Activated naive CD8-positive, alpha-beta T cell treated with anti-CD3 and anti-CD28 coated beads, Interleukin-2, amount 50 U/mL, for 16 hours (primary cell): ENCODE measurements at places on chromosomes 13 and 19.

DNA sequence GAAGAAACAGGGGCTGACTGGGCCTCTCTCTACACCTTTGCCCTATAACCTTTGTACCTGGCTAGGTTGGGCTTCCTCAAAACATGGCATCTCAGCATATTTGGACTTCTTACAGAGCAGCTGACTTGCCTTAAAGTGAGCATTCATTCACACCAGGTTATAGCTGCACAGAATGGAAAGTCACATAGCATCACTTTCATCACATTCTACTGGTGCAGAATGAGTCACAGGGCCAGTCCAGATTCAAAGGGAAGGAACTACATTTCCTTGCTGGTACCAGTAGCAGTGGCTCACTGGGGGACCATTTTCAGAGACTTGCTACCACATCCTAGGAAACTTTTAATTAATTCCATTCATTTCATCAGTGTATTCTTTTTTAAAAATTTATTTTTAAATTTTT is 20.3 kb upstream of the TPTE2 start:
- no peak for DNase-seq

GRCh38 chr13:99967498-99967868 is 4.1 kb downstream of the ZIC5 start:
- no peak for DNase-seq

DNA sequence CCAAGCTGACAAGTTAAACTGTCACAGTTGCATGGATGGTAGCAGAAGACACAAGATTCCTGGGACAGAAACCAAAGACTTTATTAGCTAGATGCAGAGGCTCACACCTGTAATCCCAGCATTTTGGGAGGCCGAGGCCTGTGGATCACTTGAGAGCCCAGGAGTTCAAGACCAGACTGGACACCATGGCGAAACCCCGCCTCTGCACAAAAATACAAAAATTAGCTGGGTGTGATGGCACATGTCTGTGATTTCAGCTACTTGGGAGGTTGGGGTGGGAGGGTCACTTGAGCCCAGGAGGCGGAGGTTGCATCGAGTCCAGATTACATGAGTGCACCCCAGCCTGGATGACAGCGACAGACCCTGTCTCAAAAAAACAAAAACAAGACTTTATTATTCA is 346.6 kb downstream of the IRS2 start:
- DNase-seq: no peak

DNA sequence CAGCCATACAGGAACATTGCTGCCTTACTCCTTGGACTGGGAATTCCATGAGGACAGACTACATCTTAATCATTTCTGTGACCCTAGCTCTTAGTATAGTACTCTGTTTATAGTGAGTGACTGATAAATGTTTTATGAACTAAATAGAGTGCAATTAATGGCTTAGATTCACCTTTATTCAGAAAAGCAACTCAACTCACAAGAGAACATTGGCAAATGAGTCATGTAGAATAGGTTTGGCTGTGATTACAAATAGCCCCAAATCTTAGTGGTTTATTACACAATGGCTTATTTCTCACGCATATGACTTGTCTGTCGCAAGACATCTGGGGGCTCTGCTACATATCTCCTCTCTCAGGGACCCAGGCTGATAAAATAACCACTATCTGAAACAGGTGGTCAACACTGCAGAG is 121.6 kb upstream of the KL start:
- no peak for DNase-seq

DNA sequence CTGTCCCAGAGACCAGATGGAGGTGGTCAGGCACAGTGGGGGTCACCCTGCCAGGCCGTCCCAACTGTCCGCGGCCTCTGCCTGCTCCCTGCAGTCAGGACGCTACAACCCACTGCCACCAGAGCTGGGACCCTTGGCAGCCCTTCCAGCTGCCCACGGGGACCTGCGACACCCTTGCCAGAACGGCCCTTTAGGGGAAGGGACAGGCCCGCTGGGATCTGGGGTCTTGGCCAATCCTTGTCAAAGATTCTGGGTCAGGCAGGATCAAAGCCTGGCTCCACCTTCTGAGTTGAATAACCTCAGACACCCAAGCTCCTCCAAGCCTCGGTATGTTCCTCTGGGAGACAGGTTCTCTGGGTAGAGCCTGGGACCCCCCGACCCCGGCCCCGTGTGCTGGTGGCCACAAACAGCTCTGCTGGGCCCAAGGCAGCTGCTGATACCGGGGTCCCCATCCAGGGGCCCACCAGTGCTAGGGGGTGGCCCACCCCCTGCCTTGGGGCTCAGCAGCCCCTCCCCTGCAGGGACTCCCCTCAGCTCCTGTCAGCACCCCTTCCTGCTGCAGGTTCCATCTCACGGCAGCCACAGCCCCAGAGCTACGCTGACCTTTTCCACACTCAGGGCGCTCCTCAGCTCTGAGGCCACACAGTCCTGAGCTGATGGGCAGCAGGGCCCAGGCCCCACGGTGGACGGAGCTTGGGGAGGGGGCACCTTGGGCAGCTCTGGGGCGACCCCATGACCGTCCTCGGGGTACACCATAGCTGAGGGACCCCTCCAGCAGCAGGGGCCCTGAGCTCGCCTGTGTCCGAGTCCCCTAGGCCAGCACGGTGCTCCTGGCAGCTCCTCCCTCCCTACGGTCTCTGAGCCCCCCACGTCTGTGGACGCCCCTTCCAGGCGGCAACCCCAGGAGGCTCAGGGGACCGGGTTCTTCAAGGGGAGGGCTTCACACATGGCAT is 18.4 kb downstream of the SBNO2 start:
- DNase-seq: no peak

- no peak for DNase-seq
Observed at GRCh38 chr13:95745289-95745688, 68.3 kb downstream of the DNAJC3 start.

- DNase-seq: no peak
Observed at GRCh38 chr13:76226941-76227340, 590.8 kb downstream of the LMO7 start.

GRCh38 chr13:98366010-98366409 is 188.9 kb upstream of the RNF113B start:
- no peak for DNase-seq

- no peak for DNase-seq
Observed at GRCh38 chr13:73754727-73755292, 379.4 kb downstream of the KLF12 start.

DNA sequence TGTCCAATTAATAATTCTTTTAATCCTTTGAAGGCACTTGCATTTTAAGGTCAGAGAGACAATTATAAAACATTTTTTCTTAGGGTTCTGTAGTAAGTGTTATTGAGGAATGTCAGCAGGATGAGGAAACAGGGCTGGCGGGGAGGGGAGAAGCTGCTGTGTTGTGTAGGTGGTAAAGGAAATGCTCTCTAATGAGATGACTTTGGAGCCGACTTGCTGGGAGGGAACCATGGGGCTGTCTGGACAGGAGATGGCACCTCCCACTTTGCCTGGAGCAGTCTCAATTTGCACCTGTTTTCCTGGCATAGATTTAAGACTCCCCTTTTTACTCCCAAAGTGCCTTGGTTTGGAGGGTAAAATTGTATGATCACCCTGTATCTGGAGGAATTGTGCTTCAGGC is 230.4 kb downstream of the ATP8A2 start:
- no peak for DNase-seq

GRCh38 chr13:74574964-74575728 is 440.9 kb upstream of the KLF12 start:
- DNase-seq: no peak

DNA sequence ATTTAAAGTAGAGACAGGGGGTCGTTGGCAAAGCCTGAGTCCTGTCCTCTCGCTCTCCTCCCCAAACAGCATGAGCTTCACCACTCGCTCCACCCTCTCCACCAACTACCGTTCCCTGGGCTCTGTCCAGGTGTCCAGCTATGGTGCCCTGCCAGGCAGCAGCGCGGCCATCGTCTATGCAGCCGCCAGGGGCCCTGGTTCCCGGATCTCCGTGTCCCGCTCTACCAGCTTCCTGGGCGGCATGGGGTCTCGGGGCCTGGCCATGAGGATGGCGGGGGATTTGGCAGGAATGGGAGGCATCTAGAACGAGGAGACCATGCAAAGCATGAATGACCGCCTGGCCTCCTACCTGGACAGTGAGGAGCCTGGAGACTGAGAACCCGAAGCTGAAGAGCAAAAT is 1117.2 kb upstream of the MIR17HG start:
- no peak for DNase-seq

GRCh38 chr13:21546372-21546771 is 57.6 kb downstream of the MICU2 start:
- DNase-seq: no peak

- DNase-seq: no peak
Observed at GRCh38 chr19:4503825-4504170, 14.5 kb downstream of the PLIN4 start.

GRCh38 chr13:48318821-48319511 is 15.4 kb downstream of the RB1 start:
- DNase-seq: no peak

GRCh38 chr19:29505097-29505824 is 20.5 kb upstream of the VSTM2B start:
- DNase-seq: no peak

GRCh38 chr13:39547108-39547507 is 55.9 kb downstream of the LHFPL6 start:
- no peak for DNase-seq

GRCh38 chr13:73370066-73370465 is 311.3 kb downstream of the KLF5 start:
- DNase-seq: no peak

GRCh38 chr19:10335352-10335985 is 2.1 kb upstream of the RAVER1 start:
- DNase-seq: no peak

- no peak for DNase-seq
Observed at GRCh38 chr13:38577048-38577447, 109.8 kb upstream of the FREM2 start.

DNA sequence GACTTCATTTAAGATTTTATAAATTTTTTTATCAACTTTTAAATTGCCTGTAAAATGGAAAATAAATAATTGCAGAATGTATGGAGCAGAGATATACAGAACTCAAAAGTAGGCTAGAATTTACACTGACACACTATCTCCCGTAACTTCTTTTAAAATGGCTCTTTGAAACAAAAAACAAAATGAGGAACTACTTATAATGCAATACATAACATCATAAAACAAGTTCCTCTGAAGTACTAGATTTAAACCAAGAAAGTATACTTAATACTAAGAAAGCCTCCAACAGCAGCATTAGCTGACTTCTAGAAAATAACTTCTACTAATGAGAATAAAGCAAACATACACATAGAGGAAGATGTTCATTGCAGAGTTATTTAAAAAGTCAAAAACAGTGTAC is 17.0 kb downstream of the RBM26 start:
- DNase-seq: no peak

- no peak for DNase-seq
Observed at GRCh38 chr19:960020-960419, 24.1 kb upstream of the WDR18 start.

DNA sequence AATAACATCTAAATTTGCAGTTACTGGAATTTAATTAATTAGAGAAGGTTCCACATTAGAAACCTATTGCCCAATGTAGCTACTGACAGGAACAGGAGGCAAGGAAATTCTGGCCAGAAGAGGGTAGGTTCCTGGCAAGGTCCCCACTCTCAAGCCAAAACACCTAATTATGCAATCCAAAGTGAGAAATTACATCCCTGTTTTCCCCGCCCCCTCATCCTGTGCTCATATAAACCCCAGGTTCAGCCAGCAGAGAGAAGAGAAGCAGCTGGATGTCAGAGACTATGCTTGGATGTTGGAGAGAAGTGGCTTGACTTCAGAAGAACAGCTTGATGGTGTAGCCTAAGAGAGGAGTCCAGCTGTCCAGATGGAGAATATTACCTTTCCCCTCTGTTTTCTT is 951.3 kb upstream of the PRR20A start:
- DNase-seq: no peak

- no peak for DNase-seq
Observed at GRCh38 chr13:93655154-93655553, 428.5 kb downstream of the GPC6 start.

GRCh38 chr13:33285420-33286124 is at the start of gene STARD13:
STARD13 (minus strand) TSS chr13:33285755; CDS start chr13:33285638, 117 bp downstream.
- DNase-seq: no peak

DNA sequence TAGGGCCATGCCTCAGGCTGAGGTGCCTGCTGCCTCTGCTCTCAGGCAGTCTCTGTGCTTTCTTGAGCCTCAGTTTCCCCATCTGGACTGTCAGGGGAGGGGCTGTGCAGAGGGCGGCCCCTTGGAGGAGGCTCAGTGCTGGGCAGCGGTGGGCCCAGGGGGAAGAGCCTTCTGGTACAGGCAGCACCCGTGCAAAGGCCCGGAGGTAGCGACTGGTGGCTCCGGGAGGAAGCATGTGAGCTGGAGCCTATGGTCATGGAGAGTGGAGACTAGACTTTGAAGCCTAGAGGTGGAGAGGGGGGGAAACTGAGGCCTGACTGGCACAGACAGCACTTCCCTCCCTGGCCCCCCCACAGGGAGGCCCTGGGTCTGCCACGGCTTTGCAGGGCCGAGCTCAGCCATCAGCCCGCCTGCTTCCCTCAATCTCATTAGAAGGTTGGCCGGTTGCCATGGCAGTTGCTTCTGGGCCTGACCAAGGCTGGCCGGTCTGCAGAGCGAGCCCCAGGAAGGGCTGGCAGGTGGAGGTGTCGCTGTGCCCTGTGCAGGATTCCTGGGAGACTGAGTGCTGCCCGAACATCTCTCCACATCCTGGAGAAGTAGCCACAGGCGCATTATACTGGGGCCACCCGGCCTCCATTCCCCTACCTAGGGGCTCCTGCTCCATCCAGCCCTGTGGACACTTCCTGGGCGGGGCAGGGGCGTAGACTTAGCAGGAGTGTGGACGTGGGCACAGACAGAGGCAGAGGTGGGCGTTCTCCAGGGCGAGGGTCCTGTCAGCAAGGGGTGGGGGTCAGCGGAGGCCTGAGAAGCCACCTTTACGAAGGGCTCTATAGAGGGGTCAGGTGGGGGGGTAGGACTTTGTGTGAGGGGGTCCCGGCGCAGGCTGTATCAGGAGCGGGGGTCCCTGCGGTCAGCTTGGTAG is 53.2 kb downstream of the CRTC1 start:
- no peak for DNase-seq

DNA sequence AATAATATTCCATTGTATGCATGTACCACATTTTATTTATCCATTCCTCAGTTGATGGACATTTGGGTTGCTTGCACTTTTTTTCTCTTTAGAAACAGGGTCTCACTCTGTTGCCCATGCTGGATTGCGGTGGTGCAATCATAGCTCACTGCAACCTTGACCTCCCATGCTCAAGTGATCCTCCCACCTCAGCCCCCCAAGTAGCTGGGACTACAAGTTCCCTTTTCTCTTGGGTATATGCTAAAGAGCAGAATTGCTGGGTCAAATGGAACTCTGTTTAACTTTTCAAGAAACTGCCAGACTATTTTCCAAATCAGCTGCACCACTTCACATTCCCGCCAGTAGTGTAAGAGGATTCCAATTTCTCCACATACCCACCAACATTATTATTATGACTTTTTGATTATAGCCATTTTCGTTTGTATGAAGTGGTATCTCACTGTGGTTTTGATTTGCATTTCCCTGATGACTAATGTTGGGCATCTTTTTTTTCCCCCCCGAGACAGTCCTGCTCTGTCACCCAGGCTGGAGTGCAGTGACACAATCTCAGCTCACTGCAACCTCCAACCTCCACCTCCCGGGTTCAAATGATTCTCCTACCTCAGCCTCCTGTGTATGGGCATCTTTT is 7.6 kb upstream of the IPO5 start:
- DNase-seq: no peak

- no peak for DNase-seq
Observed at GRCh38 chr13:97124915-97125809, 97.0 kb upstream of the MBNL2 start.
